Nephron progenitor cell (in vitro differentiated cells): ENCODE measurements at places on chromosomes 3 and 15.

- peaks cover 16% of the 10 kb centered on the region for H3K27me3 ChIP-seq
- no peak for DNase-seq
- no peaks in the 10 kb centered on the region for H3K36me3 ChIP-seq
- H3K4me1 ChIP-seq: no peaks in the 10 kb centered on the region
- H3K27ac ChIP-seq: no peak overlapping the region
Observed at GRCh38 chr15:83404121-83404520, 43.0 kb upstream of the SH3GL3 start.

- H3K4me3 ChIP-seq: no peak overlapping the region
- H3K36me3 ChIP-seq: no peaks in the 10 kb centered on the region
- H3K4me1 ChIP-seq: peaks cover 5% of the 10 kb centered on the region
- DNase-seq: no peak
- H3K27ac ChIP-seq: no peak overlapping the region
- no peaks in the 10 kb centered on the region for H3K27me3 ChIP-seq
Observed at GRCh38 chr3:177295116-177295515, 97.8 kb upstream of the TBL1XR1 start.

- no peaks in the 10 kb centered on the region for H3K36me3 ChIP-seq
- peaks cover 29% of the 10 kb centered on the region for H3K4me1 ChIP-seq
- H3K4me3 ChIP-seq: peak overlapping the region; percentile 95
- H3K27ac ChIP-seq: no peak overlapping the region
Observed at GRCh38 chr3:16884084-16884747, 539 bp upstream of the PLCL2 start.

GRCh38 chr3:161920196-161920595 lies 423.6 kb downstream of the OTOL1 start:
- peaks cover 11% of the 10 kb centered on the region for H3K36me3 ChIP-seq
- no peak overlapping the region for H3K27ac ChIP-seq
- peaks cover 4% of the 10 kb centered on the region for H3K4me1 ChIP-seq
- H3K4me3 ChIP-seq: no peak overlapping the region
- peaks cover 3% of the 10 kb centered on the region for H3K27me3 ChIP-seq

GRCh38 chr15:37691911-37692310 lies 242.5 kb upstream of the TMCO5A start:
- no peak overlapping the region for H3K27ac ChIP-seq
- H3K4me1 ChIP-seq: peaks cover 7% of the 10 kb centered on the region
- DNase-seq: no peak
- H3K27me3 ChIP-seq: no peaks in the 10 kb centered on the region
- H3K4me3 ChIP-seq: no peak overlapping the region
- H3K36me3 ChIP-seq: no peaks in the 10 kb centered on the region
